ENCODE measurements at places on chromosomes 13 and 19.

- no peak for DNase-seq
These were observed 155.6 kb downstream of the TM9SF2 start for GRCh38 chr13:99656844-99657381.

DNA sequence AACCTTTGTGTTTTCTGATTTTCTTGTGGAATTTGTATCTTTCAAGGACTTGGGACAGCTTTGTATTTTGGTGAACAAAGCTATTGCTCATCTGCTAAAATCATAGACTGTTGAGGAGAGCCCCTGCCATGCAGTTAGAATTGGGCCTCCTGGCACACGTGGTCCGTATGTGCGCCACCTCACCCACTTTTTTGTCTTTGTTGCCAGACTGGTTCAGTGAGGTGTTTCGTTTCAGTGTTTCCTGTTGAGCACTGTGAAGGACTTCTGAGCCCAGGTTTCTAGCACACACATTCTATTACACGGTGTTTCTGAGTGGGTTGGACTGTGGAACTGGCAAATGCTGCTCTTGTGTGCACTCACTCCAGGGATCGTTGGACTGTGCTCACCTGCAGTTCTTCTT lies 37.6 kb upstream of the RNF113B start:
- no peak for DNase-seq

DNA sequence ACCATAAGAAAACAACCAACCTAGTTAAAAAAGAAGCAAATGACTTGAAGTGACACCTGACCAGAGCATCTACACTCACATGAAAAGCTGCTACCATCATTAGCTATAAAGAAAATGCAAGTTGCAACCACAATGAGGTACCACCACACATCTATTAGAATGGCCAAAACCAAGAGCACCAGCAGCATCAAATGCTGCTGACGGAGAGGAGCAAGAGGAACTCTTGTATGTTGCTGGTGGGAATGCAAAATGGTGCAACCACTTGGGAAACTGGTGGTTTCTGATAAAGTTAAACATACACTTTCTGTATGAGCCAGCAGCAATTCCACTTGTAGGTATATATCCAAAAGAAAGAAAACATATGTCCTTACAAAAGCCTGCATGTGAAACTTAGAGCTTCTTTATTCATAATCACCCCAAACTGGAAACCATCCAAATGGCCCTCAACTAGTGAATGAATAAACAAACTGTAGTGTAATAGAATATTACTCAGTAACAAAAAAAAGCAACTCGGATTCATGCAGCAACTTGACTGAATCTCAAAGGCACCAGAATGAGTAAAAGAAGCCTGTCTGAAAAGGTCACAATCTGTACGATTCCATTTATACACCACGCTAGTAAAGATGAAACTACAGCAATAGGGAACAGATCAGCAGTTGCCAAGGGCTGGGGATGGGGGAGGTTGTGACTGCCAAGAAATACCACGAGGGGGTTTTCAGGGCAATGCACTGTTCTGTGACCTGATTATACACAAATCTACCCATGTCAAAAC lies 60.9 kb upstream of the RANBP3 start:
- DNase-seq: peak; percentile 28

- DNase-seq: no peak
These were observed 96.6 kb upstream of the FREM2 start for GRCh38 chr13:38590230-38590629.

All from mesenchymal stem cell (in vitro differentiated cells and primary cell).